A549 treated with GW870086 at 1 μM for 4 hours (cell line): ENCODE measurements at places on chromosomes 12 and 14. TPM values are rescaled to one million over a fixed set of nuclear protein-coding genes. Genes with fewer than 3 reads are reported as not detected.

KCNH5 gene
- total RNA-seq, result not detected in 5 replicates

LETMD1 gene
- total RNA-seq, result 23.9 to 27.0 TPM (median 24.3 TPM) in 5 replicates

GLIPR1L2 gene
- 0.11 to 0.24 TPM (median 0.22 TPM) in 5 replicates for total RNA-seq

ADCK1 gene
- total RNA-seq, result 5.0 to 6.4 TPM (median 6.1 TPM) in 5 replicates

NINJ2 gene
- 0.29 to 1.1 TPM (median 0.89 TPM) in 5 replicates for total RNA-seq

AICDA gene
- total RNA-seq, result 0.13 to 0.34 TPM (median 0.23 TPM) in 4 of 5 replicates, not detected in the other

ZFYVE21 gene
- total RNA-seq, result 35.6 to 44.6 TPM (median 42.4 TPM) in 5 replicates

GPR137C gene
- 0.07 to 0.17 TPM (median 0.09 TPM) in 4 of 5 replicates, not detected in the other for total RNA-seq

PPFIA2 gene
- total RNA-seq, result not detected in 5 replicates

OASL gene
- total RNA-seq, result 2.7 to 4.7 TPM (median 4.1 TPM) in 5 replicates
